ENCODE measurements at places on chromosomes 12 and 14.

DNA sequence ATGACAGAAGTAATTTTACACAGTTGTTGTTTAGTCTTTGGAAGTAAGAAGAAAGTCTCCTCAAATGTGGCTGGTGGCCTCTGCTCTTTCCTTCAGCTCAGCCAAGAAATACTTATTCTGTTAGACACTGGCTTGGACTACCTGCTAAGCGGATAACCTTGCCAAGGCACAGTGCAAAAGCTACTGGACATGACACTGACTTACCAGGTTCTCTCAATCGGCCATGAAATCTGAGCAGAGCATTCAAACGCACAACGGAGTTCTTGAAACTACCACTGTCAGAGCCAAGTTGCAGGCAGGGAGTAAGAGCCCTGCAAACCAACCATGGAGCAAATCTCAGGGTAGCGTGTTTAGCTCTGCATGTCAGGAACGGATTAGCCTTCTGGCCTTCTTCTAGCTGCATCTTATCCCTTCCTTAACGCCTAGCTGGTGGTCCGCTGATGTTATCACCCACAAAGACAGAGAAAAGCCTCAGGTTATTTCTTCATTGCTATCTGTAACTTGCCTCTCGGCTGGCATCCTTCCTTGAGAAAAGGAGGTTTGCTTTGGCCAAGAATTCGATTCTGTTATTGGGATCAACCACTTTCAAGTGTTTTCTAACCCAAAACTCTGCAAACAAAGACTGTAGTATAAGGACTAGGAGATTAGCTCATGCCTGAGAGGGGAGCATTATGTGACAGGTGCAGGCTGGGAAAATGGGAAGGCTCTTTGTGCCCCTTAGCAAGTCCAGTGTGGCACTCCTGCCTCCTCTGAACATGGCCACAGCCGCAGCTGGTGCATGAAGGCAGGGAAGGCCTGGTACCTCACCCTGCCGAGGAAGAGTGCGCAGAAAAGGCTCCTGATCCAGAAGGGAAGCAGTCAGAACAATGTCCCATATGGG is 223.4 kb downstream of the GLT1D1 start:
- no peak for DNase-seq

DNA sequence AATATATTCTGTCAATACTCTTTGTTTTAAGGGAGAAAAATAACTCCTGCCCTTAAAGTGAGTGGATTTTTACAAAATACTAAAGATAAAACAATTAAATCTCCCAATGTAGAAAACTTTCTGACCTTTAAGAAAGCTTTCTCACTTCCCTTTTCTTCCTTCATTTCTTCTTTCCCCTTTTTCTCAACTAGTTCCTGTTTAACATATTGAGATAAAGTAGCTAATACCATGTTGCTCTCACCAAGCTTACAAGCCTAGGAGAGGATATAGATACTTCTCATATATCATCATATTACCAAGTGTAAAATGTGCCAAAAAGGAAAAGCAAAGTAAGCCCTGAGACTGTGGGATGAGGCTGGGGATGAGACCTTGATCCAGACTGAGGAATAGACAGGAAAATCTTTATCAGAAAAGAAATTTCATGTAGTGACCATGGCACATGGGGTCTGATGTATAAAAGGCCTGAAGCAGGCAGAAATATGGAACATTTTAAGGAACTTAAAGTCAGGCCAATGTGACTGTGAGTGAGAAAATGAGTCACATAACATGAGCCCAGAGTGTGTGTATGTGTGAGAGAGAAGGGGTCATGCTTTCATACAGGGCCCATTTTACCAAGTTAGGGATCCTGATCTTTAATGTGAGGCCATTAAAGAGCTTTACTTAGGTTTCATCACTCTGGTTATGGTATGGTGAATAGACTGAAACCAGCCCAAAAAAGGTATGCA is 1.6 kb upstream of the RPL10L start:
- DNase-seq = no peak

DNA sequence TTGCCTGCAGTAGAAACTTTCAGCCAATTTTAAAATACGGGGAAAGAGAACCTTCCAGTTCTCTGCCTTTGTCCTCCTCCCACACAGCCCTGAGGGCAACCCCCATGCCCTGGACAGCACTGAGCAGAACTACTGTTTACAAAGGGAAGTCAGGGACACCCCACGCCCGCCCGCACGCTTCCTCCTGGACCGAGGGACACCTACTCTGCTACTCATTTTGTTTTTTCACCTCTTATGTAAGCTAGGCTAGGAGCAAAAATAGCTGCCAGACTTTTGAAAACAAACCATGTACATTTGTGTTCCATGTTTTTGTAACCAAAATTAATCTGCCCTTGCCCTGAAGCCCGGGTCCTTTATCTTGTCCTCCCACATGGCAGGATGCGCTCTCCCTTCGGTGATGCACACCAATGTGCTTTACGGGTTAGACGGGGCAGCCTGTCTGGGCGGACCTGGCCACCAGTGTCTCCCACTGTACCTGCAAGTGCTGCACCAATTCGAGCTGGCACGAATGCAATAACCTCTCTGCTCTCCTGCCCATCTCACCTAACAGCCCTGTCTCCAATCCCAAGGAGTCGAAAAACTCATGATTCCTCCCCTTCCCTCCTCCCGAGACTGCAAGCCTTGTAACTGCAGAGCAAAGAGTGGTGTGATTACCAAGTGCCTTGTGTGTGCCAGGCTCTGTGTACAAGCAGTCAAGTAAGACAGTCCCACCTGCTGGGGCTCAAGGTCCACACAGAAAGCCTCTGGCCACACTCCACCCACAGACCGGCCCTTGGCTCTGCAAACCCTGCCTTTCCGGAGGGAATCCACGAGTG is 85.2 kb downstream of the CCDC88C start:
- DNase-seq = no peak

DNA sequence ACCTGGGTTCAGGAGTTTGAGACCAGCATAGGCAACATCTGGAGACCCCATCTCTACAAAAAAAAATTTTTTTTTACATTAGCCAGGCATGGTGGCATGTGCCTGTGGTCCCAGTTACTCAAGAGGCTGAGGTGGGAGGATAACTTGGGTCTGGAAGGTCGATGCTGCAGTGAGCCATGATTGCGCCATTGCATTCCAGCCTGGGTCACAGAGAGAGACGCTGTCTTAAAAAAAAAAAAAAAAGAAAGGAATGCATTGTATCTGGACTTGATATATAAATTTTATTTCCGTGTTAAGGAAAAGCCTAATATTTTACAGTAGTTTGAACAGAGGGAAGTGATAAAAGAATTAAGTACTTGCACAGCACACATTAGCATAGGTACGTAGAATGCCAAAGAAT is 97.2 kb downstream of the ZC3H14 start:
- DNase-seq = no peak

DNA sequence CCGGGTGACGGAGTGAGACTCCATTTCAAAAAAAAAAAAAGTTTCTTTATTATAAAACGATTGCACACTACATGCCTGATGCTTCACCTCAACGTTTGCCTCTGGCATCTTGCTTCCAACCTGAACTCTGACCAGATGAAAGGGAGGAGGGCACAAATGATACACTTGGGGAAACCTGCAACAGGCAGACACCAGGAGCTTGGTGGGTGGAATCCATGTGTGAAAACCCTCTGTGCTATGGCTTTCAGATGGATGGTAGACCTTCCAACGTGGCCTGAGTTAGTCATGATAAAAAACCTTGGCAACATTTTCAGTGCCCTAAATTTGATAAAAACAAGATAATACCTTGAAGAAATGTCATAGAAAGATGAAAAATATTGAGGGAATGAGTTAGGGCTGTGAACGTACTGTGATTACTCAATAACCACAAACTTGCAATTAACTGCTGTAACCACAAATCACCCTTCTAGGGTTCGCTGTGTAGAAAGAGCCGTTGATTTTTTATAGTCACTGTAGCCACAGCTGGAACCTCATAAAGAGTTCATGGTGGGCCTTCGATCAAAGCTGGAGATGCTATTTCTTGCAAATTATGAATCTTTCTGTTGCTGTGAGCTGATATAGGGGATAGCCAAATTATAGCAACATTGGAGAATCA is 26.1 kb upstream of the GZMB start:
- DNase-seq = no peak

DNA sequence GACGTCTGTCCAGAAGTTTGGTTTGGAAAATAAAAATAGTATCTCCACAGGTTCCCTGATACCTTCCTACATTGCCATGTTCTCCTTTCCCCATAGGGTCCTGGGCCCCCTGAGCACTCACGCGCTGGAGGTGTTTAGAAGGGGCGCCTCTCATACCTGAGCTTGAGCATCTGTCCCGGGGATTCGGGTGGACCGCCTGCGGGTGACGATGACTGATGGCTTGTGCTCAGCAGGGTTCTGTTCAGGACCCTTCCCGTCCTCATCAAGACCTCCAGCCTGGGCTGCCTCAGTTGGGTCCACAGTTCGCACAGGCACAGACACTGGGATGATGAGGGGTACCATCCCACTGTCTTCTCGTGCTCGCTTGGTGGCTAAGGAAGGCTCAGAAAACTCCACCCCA is 22.7 kb upstream of the PNMA1 start:
- DNase-seq = no peak

- DNase-seq = no peak
Observed at GRCh38 chr12:29682088-29682487, 101.7 kb downstream of the TMTC1 start.

- no peak for DNase-seq
Observed at GRCh38 chr12:122545855-122546254, 18.8 kb downstream of the KNTC1 start.

DNA sequence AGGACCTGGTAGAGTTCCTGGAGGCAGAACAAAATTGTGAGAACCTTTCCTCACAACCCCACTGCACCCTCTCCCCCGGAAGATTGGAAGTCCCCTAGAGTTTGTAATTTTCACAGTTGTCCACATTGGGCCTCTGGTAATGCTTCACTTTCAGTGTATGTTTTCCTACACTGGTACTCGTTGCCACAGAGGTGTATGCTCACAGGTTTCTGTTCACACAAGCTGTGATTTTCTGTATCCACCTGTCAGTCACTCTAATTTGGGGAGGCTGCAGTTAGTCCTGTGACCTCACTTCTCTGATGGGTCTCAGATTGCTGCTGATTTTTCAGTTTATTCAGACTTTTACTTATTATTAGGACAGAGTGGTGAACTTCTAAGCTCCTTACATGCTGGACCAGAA is 66.4 kb upstream of the BMP4 start:
- no peak for DNase-seq

GRCh38 chr14:69770559-69770958 is 3.6 kb downstream of the SRSF5 start:
- DNase-seq = no peak

- no peak for DNase-seq
Observed at GRCh38 chr12:4392223-4392742, 12.8 kb upstream of the FGF23 start.

DNA sequence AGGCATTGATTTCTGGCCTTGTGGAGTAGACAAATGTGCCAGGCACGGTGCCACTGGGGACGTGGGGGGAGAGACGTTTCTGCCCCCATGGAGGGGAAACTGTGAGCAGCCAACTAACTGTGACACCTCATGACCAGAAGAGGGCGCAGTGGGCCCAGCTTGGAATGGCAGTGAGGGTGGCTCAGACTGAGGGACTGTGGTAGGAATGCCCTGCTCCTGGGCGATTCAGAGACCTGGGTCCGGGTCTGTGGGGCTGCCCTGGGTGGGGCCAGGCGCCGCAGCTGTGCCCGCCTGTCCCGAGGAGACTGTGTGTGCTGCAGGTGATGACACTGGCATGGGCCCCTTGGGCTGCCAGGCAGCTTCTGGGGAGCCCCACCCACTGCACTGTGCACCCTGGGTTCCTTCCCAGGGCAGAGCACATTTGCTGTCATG is 60.6 kb downstream of the SLC25A47 start:
- no peak for DNase-seq

GRCh38 chr14:99717682-99718013 is 33.5 kb downstream of the CYP46A1 start:
- no peak for DNase-seq

GRCh38 chr12:107590413-107590812 is 95.2 kb upstream of the PWP1 start:
- no peak for DNase-seq

GRCh38 chr14:28764257-28765160 is 2.1 kb upstream of the FOXG1 start:
- DNase-seq = no peak

DNA sequence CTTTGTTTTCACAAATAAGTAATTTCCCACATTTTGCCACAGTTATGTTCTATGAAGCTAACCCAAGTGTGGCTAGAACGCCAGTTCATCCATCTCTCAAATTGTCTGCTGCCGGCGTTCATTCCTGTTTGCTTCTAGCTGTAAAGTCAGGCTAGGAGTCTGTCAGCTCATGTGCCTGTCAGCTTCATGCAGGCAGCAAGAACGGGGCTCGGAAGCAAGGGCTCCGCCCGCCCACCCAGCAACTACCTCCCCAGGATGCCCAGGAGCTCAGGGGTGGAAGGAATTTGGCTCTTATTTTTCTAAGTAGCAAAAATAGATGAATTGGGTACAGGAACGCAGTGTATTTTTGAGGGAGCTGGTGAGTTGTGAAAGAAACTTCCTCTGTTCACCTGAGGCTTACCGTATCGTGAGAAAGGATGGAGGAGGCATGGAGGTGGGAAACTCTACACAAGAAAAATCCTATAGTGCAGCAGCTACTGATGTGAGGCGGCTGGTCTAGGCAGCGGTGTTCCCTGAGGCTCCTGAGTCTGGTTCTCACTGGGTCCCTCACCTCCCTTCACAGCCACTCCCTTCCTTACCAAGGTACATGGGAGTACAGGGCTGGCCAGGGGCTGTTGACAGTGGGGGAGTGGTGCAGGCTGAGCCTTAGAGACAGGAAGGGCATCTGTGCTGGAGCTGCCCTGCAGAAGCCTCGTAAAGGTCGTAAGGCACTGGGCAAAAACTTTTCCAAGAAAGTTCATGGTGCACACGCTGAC is 54.5 kb upstream of the AMN start:
- no peak for DNase-seq

DNA sequence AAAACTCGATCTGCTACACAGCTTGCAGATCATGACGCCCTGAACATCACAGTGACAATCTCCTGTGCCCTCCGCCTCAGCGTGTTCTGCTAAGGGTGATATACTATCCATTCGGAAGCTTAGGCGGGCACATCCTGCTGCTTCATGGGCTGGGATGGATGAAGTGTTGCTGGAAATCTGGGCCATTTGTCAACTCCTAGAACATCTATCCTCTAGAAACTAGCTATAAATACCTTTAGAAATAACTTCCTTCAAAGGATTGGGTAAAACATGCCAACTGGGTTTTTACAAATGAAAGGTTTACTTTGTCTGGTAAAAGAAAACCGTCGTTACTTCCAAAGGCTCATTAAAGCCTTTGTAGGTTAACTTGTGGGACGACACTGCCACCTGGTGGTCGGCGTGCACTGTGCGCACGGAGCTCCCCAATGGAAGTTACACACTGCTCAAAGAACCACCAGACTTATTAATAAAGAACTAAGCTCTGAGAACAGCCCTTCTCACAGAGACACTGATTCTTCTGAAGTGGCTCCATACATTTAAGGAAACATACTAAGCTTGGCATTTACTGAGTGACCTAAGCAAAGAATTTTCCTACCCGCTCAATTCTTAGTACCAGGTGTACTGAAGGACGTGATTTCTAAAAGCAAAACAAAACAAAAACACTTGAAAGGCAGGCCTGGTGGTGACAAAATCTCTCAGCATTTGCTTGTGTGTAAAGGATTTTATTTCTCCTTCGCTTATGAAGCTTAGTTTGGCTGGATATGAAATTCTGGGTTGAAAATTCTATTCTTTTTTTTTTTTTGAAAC is 21.6 kb upstream of the CACNA2D4 start:
- no peak for DNase-seq

All from retinal pigment epithelial cell (primary cell).